ENCODE measurements at places on chromosomes 2 and 18.

- no peak for DNase-seq
Observed at GRCh38 chr2:232549655-232550353, 553 bp downstream of the TIGD1 start.

DNA sequence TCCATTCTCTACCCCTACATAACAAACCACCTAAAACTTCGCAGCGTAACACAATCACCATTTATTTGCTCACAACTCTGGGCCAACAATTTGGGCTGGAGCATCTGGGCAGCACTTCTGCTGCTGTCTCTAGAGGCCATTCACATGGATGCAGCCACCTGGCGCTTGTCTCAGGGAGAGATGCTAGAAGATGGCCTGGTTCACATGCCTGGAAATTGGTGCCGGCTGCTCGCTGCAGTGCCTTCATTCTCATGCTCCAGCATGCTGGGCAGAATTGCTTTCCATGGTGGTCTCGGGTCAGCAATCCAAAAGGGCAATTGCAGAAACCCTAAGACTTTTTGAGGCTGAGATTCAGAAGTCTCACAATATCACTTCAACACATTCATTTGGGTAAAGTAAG lies 157.4 kb downstream of the SUCLG1 start:
- no peak for DNase-seq

DNA sequence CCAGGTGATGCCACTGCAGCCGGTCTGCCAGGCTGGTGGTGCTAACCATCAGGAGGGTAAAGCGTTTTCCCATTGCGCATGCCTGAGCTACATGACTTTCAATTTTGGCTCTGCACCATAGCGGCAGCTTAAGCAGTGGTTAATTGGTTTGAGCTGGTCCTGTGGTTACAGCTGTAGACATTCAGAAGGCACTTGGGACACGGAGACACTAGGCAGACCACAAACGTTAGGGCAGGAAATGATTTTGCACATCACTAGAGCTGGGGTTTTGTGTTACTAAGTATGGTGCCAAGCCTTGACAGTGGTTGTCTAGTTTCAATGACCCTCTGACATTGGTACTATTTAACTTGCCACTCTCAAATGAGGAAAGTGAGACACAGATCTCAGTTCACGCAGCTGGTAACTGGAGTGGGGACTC lies 28.9 kb upstream of the CNOT11 start:
- peak; percentile 13 for DNase-seq

GRCh38 chr2:217956586-217957457 lies 46.0 kb downstream of the TNS1 start:
- no peak for DNase-seq

- DNase-seq, result no peak
Observed at GRCh38 chr18:37343542-37343851, 222.1 kb downstream of the CELF4 start.

GRCh38 chr2:68911709-68912108 lies 40.5 kb upstream of the BMP10 start:
- no peak for DNase-seq

- DNase-seq, result no peak
Observed at GRCh38 chr2:239693761-239694415, 293.1 kb upstream of the HDAC4 start.

DNA sequence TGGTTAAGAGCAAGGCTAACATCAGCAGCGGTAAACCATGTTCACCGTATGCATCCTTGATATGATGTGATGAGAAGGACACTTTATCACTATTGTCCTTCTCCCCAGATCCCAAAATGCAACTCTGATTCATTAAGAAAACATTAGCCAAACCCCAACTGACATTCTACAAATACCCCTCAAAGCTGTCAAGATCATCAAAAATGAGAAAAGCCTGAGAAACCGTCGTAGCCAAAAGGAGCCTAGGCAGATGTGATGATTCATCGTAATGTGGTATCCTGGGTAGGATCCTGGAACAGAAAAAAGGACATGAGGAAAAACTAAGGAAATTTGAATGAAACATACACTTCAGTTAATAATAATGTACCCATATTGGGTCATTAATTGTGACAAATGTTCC lies 67.3 kb upstream of the ST6GAL2 start:
- no peak for DNase-seq

GRCh38 chr2:55712477-55713060 lies 18.9 kb upstream of the PNPT1 start:
- no peak for DNase-seq

Measured in activated CD8-positive, alpha-beta memory T cell treated with anti-CD3 and anti-CD28 coated beads for 4 hours (primary cell).